NCI-H1092 treated with DMSO at 0.1 percent for 48 hours (cell line): ENCODE measurements at places on chromosomes 7 and 10.

DNA sequence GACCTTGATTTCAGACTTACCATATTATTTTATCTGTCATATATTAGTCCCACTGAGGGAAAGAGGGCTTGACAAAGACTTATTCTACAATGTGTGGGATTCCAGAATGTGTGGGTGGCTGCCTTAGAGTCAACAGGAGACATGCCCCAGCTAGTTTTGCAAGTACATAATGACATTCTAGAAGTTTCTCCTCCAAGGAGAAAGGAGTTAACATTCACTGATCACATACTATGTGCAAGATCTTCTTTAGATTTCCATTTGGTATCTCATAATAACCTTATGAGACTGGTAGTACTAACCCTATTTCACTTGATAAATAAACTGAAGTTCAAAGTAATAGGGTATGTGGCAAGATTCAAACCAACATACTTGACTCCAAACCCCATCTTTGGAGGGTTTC is 25.2 kb downstream of the IRF5 start:
- no peak for DNase-seq

- DNase-seq: no peak
Observed at GRCh38 chr7:130207642-130208041, at the start of gene SSMEM1. SSMEM1 (plus strand) TSS chr7:130207860; CDS start chr7:130207911, 51 bp downstream.

GRCh38 chr7:5234852-5235831 is 45.1 kb downstream of the WIPI2 start:
- no peak for DNase-seq

GRCh38 chr7:95682913-95683312 is 86.6 kb upstream of the PDK4 start:
- no peak for DNase-seq

- DNase-seq: no peak
Observed at GRCh38 chr10:34716958-34717357, 98.1 kb downstream of the PARD3 start.

GRCh38 chr10:60286559-60286958 is 103.1 kb downstream of the ANK3 start:
- no peak for DNase-seq

DNA sequence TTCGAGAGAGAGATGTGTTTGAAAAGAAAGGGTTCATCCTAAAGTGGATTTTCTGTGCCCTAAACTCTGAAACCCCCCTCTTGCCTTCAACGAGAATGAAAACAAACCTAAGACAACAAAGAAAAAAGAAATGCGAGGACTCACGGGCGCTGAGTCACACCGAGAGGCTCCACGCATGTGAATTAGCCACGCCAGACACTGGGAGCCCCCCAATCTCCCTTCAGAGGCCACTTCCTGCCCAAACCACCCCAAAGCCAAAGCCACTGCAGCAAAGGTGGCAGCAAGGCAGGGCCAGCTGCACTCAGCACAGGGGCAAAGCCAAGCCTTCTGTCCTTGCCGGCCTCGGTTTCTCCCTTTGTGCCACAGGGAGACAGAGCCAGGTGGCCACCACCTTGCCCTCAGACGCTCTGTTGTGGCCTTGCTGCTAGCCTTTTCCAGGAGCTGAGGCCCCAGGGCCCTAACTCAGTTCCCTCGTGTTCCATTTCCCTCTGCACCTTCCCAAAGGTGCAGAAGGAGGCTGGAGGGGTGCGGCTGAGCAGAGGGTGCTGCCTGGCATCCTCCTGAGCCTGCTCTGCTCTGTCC is 93.3 kb downstream of the FAM53B start:
- no peak for DNase-seq

DNA sequence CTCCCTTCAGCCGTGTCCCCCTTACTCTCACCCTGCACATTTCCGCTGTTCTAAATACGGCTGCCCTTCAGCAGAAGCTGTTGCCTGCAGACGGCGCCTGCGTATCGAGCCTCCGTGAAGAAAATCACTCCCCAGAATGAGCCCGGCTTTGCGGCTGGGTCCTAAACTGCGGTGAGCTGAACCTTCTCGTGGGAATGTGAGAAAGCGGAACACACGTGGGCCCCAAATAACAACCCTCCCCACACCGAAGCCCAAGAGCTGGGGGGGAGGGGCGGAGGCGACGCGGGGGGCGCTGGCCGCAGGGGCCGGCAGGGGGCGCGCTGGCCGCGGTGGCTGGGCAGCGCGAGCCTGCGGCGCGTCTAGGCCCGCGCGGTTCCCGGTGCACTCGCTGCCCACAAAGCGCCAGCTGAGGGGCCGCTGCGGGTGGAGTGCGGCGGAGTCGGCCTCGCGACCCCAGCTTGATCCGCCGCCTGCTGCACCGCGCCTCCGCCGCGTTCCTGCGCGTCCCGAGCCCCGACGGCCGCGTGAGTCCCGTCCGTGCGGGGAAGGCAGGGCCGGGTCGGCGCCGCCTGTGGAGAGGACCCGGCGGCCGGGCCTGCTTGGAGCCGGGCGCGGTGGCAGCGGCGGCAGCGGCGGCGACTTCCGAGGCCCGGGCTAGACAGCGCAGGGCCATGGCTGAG is at the start of gene ZNF398:
ZNF398 (plus strand) TSS at position 382 of the 680 bp plus-strand sequence; CDS start at position 672, 290 bp downstream.
- peak; percentile 90 for DNase-seq

- DNase-seq: no peak
Observed at GRCh38 chr7:24440892-24441291, 132.4 kb upstream of the PALS2 start.

DNA sequence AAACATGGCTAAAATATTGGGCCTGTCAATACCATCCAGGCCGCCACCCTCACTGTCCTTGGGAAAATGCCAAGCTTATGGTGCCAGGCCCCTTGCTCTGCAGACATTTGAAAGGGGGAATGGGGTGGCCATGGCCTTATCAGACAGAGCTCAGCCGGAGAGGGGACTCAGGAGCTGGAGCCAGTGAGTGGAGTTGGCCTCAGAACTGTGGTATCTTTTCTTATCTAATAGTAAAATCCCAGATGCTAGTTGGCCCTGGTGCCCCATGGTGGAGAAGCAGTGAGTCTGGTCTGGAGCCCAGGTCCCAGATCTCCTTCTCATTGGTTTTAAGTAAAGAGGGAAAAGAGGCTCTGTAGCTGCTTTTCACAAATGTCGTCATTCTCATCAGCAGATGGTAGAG is 49.6 kb upstream of the SORCS3 start:
- no peak for DNase-seq

DNA sequence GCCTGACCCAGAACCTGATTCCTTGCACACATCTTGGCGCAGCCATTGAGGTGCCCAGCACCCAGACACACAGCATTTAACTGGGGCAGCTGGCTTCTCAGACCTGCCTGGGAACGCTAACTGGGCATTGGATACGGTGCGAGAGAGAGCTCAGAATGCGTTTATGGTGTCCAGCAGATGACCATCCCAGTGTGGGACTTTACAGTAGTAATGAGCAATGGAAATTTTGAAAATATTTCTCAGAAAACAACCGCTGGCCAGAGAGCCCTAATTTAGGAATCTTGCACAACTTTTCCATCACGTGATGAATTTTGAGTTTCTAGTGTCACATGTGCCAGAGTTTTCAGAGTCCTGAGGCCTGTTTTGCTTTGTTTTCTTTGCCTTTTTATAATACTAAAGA is 78.2 kb upstream of the SEC61G start:
- no peak for DNase-seq

DNA sequence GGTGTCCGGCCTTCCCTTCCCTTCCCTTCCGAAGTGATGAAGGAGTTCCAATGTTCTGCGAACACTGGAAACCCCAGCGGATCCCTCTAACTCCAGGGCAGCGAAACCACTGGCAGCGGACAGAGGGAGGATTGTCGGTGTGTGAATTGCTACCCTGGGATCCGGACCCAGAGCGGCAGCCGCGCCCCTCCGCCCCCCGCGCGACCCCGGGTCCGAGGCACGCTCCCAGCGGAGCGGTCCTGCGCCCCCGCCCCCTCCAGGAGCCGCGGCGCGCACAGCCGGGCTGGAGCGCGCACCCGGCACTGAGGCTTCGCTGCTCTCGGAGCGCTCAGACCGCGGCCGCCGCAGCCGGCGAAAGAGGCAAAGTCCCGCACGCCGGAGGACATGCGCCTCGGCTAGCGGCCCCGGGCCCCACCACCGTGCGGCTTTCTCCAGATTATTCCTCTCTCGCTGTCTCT is at the start of gene PTPRZ1:
PTPRZ1 (plus strand) TSS at position 331 of the 458 bp plus-strand sequence. CDS start 339 bp downstream, outside the sequence.
- DNase-seq: peak; percentile 45

DNA sequence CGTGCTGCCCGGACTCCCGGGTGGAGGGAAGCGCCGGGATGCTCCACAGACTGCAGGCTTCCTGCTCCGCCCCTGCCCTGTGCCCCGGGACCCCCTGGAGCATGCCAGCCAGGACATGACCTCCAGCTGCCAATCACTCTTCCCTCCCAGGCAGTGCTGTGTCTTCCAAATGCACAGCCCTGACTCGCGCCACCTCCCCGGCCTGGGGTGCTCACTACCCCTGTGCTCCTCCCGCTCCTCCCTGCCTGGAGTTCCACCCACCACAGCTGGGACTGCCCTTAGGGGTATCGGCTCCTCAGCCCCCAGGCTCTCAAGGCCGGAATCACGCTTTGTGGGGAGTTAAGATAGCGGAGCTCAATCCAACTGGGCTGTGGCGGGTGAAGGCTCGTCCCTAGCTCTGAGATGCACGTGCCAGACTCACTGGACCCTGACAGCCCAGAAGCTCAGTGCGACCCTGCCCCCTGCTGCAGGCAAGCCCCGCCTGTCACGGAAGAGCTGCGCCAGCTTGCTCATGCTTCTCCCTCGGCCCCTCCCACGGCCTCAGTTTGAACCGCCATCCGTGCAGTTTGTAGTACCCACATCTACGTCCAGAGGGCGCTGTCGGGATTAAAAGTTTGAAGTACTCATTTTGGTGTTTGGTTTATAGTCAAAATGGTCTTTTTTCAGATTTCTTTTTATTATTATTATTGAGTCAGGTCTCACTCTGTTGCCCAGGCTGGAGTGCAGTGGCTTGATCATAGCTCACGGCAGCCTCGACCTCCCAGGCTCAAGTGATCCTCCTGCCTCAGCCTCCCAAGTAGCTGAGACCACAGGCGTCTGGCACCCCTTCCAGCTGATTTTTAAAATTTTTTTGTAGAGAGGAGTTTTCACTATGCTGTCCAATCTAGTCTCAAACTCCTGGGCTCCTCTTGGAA is 142.5 kb upstream of the TCERG1L start:
- DNase-seq: peak; percentile 1

DNA sequence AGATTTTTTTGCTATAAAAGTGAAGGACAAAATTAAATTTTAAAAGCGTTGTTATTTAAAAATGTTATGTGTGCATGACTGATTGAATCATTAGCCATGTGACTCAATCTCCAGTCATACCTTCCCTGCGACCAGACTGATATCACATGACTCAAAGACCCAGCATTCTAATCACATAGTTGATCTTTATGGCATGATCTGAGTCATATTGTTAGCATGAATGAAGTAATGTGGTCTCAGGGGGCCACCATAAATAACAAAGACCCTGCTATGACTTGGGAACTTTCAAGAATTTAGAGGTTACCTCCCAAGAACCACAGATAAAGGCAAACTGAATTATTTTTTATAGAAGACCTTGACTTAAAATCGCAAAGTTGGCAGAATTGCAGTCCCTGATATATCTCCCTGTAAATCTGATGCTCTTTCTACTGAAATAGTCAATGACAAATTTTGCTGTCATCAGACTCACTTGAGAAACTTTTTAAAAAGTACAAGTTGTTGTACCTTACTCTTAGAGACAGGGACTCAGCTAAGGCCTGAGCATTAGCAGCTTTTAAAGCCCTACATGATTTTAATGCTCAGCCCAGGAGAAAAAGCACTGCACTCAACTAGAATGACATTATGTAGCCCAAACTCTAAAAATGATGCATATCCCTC is 717.3 kb downstream of the XPNPEP1 start:
- no peak for DNase-seq

GRCh38 chr10:89165923-89166322 is 41.2 kb downstream of the CH25H start:
- DNase-seq: no peak

DNA sequence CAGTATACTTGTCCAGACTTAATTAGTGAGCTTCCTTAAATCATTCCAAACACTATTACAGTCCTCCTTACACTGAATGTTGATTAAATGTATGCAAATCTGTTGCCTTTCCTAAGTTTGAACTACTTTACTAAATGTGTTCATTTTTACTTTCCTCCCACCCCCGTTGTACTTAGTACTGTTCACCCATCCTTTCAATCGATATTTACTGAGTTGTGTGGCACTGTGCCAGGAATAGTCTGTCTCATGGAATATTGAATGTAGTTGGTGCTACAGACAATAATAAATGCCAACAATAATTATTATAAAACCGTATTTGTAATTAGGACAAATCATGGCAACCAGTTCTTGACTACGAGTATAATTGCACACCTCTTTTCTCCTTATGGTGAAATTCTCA is 335.7 kb downstream of the GPR37 start:
- DNase-seq: no peak

GRCh38 chr7:109864230-109864629 is 1226.7 kb upstream of the LRRN3 start:
- DNase-seq: peak; percentile 15

GRCh38 chr10:13505052-13505680 is 23.6 kb downstream of the BEND7 start:
- DNase-seq: no peak

- no peak for DNase-seq
Observed at GRCh38 chr10:7117806-7118674, 292.8 kb downstream of the SFMBT2 start.

- DNase-seq: no peak
Observed at GRCh38 chr7:3309140-3309539, 8.1 kb downstream of the SDK1 start.

GRCh38 chr7:91043186-91043585 is 221.0 kb upstream of the FZD1 start:
- DNase-seq: no peak

GRCh38 chr7:143381427-143382125 is 431 bp downstream of the ZYX start:
- DNase-seq: no peak
